ENCODE measurements at places on chromosomes 3 and 15.

DNA sequence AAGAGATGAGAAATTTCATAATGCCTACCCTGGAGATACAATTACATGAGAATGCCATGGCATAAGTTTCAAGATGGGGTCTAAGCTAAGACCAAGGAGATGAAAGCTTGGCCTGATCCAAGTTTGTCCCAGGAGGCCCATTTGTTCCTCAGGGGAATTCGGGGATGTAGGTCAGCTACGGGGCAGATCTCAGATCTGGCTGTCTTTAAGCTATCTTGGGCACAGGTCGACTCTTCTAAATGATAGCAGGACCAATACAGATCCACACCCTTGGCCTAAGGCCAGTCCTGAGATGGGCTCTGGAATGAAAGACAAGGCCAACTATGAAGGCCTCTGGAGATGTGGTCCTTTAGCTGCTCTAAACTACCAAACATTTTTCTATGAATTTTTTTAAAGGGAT, 16.6 kb downstream of the ABI3BP start:
- DNase-seq, result no peak

GRCh38 chr15:26355472-26356074, 417.3 kb downstream of the GABRB3 start:
- no peak for DNase-seq

- no peak for DNase-seq
These were observed 1.8 kb downstream of the YEATS2 start for GRCh38 chr3:183699238-183699947.

- no peak for DNase-seq
These were observed 6.6 kb upstream of the BLM start for GRCh38 chr15:90710436-90711027.

DNA sequence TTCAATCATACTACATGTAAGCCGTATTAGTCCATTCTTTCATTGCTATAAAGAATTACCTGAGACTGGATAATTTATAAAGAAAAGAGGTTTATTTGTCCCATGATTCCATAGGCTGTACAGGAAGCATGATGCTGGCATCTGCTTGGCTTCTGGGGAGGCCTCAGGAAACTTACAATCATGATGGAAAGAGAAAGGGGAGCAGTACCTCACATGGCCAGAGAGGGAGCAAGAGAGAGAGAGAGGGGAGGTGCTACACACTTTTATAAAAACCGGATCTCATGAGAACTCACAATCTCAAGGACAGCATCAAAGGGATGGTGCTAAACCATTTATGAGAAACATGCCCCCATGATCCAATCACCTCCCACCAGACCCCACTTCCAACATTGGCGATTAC, 14.3 kb upstream of the CLASP2 start:
- no peak for DNase-seq
